ENCODE measurements at places on chromosomes 2 and 18.
A peak's percentile ranks its signal among the peaks of the same experiment; 100 is the strongest.

- DNase-seq = no peak
These were observed 54.4 kb downstream of the XRCC5 start for GRCh38 chr2:216163518-216163917.

- DNase-seq = no peak
These were observed 34.2 kb downstream of the CHRNA1 start for GRCh38 chr2:174729797-174730697.

- DNase-seq = no peak
These were observed 17.0 kb downstream of the SNED1 start for GRCh38 chr2:241015439-241015838.

DNA sequence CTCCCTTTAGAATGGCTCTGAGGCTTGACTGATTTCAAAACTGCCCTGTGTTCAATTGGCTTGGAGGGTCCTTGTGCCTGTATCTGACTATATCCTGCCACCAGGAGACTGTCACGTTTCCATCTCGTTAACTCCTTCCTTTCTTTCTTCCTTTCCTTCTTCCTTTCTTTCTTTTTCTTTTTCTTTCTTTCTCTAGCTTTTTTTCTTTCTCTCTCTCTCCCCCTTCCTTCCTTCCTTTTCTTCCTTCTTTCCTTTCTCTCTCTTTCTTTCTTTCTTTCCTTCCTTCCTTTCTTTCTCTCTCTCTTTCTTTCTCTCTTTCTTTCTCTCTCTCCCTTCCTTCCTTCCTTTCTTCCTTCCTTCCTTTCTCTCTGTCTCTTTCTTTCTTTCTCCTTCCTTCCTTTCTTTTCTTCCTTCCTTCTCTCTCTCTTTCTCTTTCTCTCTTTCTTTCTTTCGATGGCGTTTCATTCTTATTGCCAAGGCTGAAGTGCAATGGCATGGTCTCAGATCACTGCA is 38.1 kb upstream of the EML6 start:
- no peak for DNase-seq

GRCh38 chr2:120313695-120314615 is 32.0 kb upstream of the INHBB start:
- DNase-seq = no peak

DNA sequence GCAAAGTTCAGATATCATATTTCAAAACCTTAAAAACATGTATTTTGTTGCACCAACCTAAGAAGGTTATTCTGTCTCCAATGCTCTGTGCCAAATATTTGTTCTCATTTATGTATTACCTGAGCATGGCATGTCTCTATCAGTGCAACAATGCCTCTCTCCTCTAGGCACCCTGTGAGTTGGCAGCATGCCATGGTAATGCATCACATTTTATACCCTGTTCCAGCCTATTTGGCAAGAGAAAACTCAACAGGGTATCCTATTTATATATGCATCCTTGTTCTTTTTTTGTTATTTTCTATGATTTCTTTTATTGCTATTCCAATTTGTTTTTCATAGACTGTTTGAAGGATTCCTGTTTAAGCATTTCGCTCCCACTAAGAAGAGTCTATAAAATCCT is 126.3 kb upstream of the NRXN1 start:
- DNase-seq = no peak

GRCh38 chr18:1993866-1994265 is 577.4 kb downstream of the METTL4 start:
- DNase-seq = no peak

DNA sequence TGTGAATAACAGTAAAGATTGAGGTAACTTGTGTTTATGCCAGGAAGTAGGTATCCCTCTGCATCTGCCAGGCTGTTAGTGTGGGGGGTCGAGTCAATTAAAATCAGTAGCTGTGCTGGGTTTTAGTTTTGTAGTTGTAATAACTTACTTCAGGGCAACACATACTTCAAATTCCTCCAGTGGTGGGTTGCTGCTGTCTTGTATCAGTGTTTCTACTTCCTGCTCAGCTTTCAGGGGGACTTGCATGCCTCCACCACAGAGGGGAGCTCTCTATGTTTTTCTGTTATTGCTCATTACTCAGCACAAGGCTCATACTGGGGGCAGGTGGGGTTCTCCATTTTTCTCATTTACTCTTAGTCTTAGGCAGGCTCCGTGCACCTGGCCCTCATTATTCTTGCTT is 136.8 kb downstream of the CAPN13 start:
- no peak for DNase-seq

GRCh38 chr2:215556979-215557378 is 121.1 kb upstream of the FN1 start:
- DNase-seq = no peak

DNA sequence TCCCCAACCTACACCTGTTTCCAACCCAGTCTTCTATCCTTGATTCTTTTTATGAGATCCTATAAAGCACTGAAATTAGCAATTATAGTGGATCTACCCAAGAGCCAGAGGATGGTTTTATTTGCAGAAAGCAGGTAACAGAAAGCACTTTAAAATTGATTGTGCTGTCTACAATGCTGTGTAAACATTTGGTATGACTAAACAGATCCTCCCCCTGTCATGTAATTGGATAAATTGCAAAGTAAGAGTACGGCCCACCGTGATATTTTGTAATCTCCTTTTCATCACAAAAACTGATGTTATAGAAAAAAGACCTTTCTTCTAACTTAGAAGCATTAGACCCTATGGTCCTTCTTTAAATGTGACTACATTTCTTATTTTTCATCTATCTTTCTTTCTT is 11.3 kb upstream of the PPP3R1 start:
- no peak for DNase-seq

DNA sequence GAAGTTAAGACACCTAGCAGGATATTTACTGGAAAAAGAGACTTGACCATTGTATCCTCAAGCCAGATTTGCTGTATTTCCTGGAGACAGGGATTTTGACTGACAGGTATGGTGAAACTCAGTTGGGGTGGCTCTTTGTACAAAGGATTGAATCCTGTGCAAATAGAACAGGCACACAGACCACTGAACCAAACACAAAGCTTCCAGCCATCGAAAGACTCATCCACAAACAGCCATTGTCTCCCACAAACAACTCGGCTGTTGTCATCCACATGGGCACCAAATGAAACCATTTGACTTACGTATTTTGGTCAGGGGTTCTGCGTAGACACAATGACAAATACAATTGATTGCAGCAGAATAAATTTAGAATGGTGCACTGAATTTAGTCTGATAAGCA is 15.9 kb downstream of the RNF152 start:
- no peak for DNase-seq

GRCh38 chr2:182705761-182706160 is 10.3 kb upstream of the DNAJC10 start:
- no peak for DNase-seq

GRCh38 chr2:46296216-46296839 is 879 bp upstream of the EPAS1 start:
- DNase-seq = peak; percentile 51

DNA sequence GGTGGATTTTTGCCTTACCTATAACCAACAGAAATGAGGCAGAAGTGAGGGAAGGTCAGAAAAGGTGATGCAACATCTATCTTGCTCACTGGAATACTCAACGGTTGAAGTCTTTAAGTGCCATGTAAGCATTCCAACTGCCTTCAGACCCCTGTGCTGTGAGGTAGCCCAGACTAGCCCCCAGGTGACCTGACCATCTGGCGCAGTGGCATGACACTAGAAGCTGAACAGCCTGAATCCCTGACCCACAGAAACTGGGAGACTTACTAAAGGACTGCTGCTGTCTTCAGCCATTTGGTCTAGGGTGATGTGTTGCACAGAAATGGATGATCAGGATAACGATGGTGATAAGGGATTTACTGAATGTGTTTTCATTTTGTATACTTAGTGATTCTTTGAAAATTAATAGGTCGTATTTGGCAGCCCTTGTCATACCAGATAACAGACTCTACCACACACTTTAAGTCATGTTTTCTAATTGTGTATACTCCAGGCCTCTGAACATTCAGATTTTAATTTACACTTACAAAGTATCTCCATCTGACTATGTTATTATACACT is 161.5 kb downstream of the STK39 start:
- no peak for DNase-seq

GRCh38 chr2:220167956-220168355 is 540.5 kb downstream of the SLC4A3 start:
- no peak for DNase-seq

DNA sequence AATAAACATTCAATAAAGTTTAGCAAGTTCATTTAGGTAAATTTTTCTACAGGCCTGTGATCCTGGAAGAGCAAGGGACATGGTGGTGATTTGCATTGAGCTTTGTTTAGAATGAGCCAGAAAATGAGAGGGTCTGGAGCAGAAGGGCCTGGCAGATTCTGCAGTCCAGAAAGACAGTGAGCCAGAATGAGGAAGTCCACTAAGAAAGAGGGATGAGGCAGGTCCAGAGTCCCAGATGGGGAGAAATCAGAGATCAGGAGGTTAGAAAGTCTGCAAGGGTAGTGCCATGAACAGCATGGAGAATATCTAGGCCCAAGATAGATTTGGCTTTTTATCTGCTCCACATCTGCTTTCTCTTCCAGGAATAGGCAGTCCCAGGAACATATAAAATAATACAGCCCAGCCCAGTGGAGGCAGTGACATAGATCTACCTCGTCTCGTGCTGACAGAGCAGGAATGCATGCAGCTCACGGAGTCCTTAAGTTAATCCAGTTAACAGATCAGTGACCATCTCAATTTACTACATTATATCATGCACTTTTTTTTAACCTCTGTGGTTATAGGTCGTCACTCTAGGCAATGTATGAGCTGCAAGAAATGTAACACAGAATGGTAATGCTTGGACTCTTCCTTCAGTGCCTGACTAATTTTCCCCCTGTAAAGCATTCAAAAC is 429.0 kb downstream of the SUCLG1 start:
- no peak for DNase-seq

DNA sequence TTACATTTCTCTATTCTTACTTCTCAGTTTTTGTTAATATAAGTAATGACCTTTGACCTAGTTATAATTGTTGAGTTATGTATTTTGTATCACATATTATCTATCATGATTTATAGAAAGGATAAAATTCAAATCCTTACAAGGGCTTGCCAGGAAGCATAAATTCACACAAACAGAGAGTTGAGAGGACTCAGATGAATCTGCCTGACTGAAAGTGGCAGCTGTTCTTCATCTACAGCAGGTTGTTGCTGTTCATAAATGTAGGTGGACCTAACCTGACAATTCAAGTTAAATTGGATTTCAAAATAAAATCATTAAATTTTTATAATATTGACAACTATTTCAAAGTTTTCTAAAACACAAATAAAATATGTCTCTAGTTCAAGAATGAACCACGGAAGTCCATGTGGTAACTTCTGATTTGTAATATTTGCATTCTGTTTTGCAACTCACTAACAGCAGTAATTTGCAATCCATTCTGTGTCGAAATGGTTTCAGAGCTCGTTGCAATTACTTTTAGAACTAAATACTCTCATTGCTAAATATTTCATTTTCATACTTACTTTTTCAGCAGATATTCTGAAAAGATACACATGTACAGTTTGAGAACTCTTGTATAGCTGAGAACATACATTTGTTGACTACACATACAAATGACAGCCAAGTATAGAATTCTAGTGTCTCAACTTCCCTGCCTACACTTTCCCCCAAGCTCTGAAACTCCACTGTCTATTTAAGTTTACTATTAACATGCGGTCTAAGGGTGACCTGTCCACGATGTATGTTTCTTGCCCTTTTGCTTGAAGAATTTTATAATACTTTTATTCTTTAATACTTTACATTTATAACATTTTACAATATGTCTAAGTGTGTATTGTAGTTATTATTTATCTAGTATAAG is 25.7 kb downstream of the SCN7A start:
- DNase-seq = no peak

DNA sequence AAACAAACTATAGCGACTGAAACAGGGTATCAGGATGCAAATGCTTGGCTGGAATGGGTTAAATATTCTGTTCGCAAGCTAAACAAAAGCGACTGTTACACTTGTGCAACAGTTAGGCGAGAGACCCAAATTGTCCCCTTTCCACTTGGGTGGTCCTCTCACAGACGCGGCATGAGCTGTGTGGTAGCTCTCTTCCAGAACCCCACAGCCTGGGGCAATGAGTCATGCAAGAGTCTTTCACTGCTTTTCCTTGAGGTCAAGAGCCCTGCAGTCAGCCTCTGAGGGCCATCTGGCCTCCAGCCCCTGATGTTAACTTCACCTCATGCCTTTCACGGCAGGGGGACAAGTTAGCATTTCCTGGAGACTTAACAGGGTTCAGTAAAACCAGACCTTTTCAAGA is 25.7 kb downstream of the SULT1C4 start:
- no peak for DNase-seq

GRCh38 chr2:181128199-181128598 is 147.8 kb downstream of the UBE2E3 start:
- peak; percentile 43 for DNase-seq

- no peak for DNase-seq
These were observed 13.2 kb downstream of the PRELID3A start for GRCh38 chr18:12420821-12421421.

GRCh38 chr2:62806231-62806630 is 100.7 kb downstream of the EHBP1 start:
- no peak for DNase-seq

DNA sequence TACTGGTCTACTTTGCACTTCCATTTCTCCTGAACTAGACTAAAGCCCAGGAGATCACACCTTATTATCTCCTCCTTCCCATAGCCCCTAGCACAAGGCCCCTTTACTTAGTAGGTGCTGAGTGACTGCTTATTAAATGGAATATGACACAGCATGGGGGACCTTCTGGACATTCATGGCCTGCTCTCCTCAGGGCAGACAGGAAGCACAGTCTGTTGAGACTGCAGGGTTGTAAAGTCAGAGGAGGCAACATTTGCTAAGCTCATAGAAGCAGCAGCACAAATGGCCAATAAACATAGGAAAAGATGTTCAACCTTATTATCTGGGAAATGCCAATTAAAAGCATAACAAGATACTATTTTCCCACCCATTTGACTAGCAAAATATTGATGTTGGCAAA is 75.3 kb downstream of the DNMT3A start:
- no peak for DNase-seq

DNA sequence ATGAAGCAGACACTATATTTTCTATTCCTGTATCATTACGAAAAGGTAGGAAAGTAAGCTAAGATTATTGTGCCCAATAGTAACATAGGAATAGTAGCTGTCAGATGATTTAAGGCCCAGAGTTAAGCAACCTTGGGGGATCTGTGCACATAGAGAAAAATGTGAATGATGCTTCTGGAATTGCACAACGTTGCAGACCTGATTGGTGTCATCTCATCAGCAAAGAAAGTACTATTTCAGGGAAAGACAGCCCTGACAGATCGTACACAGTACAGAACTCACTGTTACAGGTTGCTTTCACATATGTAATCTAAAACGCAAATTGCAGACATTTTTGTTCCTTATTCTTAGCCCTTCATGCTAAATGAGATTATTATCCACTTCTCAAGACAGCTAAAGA is 535.9 kb downstream of the TRIB2 start:
- DNase-seq = no peak
